ENCODE measurements at places on chromosomes 12 and 14.

- DNase-seq = no peak
These were observed 249.7 kb downstream of the FOXG1 start for GRCh38 chr14:29016050-29016900.

DNA sequence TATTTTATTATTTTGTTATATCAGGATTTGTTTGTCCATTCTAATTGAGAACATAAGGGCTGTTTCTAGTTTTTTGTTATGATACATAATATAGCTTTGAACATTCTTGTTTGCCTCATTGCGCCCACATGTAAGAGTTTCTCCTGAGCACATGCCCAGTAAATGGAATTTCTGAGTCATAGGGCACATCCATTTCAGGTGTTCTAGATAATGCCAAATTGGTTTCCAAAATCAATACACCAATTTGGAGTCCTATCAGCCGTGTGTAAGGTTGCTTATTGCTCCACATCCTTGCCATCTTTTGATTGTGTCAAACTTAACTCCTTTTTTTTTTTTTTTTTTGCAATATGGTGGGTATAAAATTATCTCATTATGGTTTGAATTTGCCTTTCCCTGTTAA lies 97.9 kb upstream of the RESF1 start:
- no peak for DNase-seq

- peak; percentile 4 for DNase-seq
These were observed 21.0 kb upstream of the RNASE2 start for GRCh38 chr14:20934148-20934762.

DNA sequence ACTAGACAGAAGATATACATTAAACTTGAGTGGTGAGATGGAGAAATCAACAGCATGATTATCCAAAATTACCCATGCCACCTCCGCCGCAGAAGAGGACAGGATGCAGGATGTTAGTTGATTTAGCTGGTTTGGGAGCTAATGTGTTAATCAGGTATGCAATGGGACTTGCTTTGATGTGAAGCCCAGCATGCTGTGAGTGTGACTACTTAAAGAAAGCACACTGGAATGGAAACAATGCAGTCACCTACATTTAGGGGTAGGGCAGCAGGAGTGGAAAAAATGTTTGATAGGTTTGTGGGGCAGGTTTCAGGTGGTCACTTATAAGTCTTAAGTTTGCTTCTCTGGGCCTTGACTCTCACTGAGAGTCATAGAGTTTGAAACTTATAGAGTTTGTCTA lies 170.0 kb upstream of the DAAM1 start:
- no peak for DNase-seq

GRCh38 chr14:94451826-94452225 lies 774 bp downstream of the SERPINA11 start:
- DNase-seq = no peak

DNA sequence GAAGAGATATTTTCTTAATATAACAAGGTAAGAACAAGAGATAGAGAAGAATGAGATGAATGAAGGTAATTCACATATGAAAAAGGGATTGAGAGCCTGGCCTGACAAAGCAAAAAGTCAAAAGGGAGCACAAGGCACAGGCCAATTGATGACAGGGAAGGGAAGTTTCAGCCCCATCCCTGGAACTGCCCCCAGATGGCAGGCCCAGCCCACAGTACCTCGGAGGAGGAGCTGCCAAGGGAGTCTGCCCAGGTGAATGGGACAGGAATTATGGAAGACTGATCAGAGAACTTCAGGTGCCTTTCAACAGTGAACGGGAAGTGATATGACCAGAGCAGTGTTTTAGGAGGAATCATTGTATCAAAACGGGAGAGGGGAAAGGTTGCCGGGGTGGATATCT lies 15.7 kb downstream of the SNRPF start:
- DNase-seq = no peak

DNA sequence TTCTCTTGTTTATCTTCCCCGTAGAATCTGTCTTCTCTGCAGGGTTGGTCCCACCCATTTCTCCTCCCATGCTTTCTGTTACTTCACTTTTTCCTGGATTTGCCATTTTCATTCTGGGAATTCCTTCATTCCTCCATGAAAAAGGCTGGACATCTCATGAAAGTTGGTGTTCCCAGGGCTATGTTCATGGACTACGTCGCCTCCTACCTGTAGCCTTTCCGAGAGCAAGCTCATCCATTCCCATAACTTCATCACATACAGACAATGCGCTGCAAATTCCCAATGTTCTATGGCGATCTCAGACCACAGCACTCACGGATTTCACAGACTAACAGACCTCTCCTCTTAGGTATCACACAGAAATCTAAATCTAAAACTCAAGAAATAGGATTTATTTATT lies 217.1 kb downstream of the EXOC5 start:
- no peak for DNase-seq

DNA sequence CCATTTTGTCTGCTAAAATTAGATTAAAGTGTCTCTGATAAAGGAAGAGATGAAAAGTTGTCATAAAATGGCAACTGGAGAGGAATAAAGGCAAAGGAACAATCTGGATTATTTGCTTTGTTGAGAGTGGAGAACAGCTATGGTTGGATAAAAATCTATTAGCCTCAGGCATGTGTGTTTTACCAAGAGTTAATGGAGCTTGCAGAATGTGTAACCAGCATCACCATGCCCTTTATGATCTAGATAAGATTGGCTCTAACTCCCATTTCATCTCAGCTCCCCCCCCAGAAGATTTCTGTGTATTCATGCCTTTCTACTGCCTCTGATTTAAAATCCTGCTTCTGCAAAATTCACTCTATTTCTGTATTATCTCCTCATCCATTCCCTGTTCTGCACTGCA lies 93.8 kb downstream of the GALC start:
- DNase-seq = no peak

- no peak for DNase-seq
These were observed 68.1 kb downstream of the ANO4 start for GRCh38 chr12:100862676-100863075.

DNA sequence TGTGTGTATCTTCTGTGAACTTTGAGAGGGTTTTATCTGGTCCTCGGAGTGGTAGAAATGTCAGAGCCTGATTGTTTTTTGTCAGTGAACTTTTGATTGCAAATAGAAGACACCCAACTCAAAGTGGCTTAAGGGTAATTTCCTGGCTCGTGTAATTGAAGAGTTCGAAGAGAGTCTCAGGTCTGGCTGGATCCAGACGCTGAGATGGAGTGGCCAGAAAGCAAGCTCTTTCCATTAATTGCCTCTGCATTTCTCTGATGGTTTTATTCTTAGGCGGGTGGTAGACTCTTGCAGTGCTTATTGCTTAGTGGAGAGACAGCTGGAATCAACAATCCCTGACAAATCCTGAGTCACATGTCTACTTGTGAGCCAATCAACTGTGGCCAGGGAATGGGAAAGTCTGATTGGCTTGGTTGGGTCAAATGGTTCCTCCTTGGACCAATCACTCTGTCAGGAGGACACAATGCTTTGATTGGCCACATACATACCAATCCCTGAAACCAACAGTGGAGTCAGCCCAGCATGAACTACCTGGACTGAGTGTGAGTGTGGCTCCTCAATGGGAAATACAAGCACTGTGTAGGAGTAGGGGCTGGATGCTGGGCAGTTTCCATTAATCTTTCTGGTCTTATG lies 330.5 kb downstream of the AACS start:
- no peak for DNase-seq

DNA sequence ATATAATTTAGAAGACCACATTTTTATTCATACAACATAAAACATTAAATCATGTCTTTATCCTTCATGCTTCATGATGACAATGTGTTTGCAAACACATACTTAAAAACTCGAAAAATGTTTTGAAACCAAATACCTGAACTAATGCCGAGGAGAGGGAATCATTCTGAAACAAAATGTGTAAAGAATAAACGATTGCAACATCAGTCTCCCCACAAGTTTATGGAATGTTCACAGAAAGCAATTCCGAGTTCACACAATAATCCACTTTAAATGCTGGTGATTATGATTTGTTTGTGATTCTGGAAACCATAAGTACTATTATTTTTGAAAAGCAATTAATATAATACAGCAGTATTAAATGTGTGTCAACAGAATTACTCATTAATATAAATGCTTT lies 84.5 kb upstream of the PDZRN4 start:
- DNase-seq = no peak

DNA sequence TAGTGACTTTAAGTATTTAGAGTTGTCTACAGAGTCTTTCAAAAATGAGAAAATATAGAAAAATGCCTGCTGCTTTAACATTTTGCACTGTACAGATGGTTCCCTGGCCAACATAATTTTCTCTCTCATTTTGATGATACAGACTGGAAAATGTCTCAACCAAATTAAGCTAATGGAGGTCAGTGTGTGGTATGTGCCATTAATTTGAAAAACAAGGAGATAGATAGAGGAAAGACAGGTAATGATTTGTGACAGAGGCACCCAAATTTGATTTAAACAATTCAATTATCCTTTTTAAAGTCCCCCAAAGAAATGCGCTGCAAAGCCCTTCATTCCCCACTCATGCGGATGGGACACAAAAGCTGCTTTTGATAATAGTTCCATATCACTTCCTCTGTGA lies 140.0 kb downstream of the ASCL1 start:
- DNase-seq = no peak

- peak; percentile 40 for DNase-seq
These were observed 445 bp downstream of the CERS5 start for GRCh38 chr12:50166799-50167048.

GRCh38 chr12:114850661-114851275 lies 166.8 kb upstream of the TBX3 start:
- DNase-seq = no peak

GRCh38 chr12:58745348-58746125 lies 174.8 kb downstream of the LRIG3 start:
- DNase-seq = no peak

DNA sequence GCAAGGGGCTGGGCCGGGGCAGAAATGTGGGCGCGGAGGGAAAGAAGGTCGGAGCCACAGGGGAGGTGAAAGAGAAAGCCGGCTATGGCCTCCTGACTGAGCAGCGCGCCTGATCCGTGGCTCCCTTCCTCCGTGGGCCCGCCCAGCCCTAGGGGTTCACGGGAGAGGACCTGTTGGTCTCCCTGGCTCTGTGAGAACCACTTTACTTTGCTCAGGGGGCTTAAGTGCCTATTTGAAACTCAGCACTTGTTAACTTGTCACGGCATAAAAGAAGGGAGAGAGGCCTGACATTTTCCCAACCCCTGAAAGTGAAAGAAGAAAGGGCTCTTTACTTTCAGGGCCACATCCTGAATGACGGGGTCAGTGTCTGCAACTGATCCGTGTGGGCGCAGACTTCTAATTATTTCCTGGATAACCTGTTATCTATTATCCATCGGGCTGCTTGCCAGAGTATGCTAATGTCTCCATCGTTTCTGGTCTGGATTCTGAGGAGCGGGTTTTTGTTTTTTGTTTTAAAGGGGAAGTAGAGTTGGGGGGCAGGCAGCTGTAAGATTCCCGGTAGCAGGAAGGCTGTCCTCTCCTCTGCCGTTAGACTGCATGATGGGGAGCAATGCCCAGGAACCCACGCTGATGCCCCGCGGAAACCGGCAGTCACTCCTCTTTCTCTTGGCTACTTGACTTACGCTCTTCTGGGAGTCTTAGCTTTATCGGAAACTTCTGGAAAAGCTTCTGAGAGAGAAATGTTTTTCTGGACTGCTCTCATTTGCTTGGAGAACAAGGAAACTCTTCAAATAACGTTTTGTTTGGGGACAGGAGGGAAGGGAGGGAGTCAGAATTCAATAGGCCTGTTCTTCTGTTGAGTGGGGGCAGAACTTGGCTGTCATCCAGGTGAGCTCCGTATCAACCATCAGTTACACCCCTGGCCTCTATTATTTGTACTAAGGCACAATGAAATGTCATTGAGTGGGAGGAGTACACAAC lies 127.7 kb upstream of the MAX start:
- DNase-seq = no peak

DNA sequence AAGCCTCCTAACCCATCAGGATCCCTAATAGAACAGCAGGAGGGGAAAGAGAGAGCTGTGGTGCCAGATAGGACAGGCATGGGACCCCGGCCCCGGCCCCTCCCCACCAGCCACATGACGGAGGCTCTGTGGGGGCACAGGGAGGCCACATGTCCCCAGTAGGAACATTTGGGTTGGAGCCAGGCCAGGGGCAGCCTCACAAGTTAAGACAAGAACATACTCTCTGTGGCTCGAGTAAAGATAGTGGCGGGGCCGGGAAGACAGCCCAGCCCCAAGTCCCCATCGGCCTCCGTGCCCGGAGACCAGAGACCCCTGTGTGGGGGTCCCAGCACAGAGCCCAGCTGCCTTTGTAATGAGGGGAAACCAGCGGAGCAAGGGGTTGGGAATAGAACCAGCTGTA lies 78.6 kb upstream of the GALNT9 start:
- DNase-seq = no peak

DNA sequence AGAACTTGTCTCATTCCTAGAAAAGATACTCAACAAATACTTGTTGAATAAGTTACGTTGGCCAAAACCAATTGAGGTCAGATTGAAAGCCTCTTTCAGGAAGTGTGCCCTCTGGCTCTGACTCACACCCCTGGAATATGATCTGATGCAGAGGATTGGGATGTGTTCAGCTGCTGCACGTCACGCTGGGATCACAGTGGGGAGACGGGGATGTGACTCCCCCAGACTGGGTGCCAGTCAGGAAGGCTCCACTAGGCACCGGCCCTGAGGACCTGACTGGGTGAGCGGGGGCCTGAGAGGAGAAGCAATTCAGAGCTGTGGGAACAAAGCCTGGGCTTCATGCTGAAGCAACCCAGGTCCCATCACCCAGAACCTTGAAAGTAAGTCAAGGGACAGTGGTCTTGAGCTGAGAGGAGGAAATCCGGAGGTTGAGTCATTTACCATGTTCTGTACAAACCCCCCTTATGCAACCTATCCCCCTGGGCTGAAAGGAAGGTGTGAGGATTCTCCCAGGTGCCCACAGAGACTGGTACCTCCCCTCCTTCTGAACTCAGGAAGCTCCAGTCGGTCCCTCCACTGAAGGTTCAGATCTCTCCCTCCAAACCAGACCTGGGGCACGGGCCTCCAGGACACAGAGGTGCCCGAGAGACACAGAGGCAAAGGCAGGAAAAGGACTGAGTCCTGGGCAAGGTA lies 3.9 kb downstream of the CEBPE start:
- no peak for DNase-seq

GRCh38 chr12:38921025-38921677 lies 15.8 kb upstream of the CPNE8 start:
- peak; percentile 16 for DNase-seq

DNA sequence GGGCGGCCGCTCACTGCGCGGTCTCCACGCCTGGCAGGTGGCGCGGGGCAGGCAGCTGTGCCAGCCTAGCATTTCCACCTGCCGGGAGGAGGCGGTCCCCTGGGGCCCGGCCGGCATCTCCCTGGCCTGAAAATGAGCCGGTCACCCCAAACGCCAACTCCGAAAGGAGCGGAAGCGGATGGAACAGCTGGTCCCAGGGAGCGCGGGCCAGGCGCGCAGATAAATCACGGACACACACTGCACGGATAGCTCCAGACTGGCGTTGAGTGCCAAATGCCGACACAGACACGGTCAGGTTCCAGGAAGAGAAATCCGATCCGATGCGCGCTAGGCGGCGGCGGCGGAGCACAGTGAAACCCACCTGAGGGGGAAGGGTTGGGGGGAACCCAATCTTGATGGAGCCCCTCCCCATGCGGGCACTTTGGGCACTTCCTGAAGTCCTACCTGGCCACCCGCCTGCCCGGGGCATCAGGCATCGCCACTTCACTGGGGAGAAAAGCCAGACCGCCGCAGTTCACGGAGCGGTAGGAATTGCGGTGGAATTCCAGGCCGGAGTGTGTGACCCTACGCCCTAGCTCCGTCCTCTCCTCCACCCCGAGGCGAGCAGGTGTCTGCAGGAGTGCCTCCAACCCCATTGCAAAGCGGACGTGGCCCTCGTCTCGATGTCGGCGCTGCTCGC lies 624 bp upstream of the PLEKHD1 start:
- DNase-seq = no peak

GRCh38 chr14:68865542-68865941 lies 72.7 kb upstream of the ZFP36L1 start:
- DNase-seq = no peak

- DNase-seq = no peak
These were observed 180.9 kb downstream of the CALM1 start for GRCh38 chr14:90577661-90578282.

All from stimulated activated CD4-positive, alpha-beta T cell treated with anti-CD3 and anti-CD28 coated beads, Interleukin-1b, Interleukin-23, amount 100 ng/mL, for 24 hours (primary cell).